Body of pancreas (tissue), 4 donors: ENCODE measurements at places on chromosomes 6 and 20.

GRCh38 chr6:138726066-138726756 is 47.4 kb upstream of the CCDC28A start:
- DNase-seq, result no peak

- DNase-seq, result no peak
These were observed 33.3 kb downstream of the EPB41L2 start for GRCh38 chr6:131029626-131030297.

- DNase-seq, result no peak
These were observed 721.1 kb downstream of the TENT5A start for GRCh38 chr6:81031416-81031815.

- no peak for DNase-seq
These were observed 10.1 kb upstream of the FKBP5 start for GRCh38 chr6:35698858-35699257.

DNA sequence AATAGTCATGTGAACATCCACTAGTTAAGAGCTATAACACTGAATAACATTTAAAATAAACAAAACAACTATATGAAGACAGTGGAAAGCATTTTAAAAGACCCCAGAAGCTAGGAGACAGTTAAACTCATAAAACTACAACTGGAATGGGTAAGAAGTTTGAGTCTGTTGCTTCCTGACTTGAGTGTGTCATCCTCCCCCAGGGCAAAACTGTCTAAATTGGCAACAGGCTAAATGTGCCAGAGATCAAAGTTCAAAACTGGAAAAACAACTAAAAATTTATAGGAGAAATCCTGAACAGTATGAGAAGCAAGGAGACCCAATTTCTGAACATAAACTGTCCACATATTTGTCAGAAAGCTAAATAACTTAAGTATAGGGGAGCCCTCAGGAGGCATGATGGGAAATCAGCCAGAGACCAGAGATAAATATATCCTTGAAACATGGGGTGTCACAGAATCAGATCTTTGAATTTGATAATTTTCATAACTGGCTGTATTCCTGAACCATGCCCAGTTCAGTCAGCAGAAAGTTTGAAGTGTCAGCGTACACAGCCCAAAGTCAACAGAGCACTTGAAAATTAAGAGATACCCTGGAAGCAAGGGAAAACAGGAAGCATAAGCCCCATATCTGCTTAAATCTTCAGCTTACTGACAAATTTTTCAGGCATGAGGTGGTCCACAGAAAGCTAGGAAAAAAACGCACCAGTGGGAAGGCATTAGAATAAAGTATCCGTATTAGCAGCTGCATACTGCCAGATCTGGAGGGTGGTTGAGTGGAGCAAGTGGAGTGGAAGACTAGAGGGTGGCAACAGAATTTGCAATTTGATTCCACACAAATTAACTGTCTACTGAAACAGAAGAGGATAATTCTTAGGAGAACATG is 516.1 kb upstream of the MAN1A1 start:
- DNase-seq, result no peak

DNA sequence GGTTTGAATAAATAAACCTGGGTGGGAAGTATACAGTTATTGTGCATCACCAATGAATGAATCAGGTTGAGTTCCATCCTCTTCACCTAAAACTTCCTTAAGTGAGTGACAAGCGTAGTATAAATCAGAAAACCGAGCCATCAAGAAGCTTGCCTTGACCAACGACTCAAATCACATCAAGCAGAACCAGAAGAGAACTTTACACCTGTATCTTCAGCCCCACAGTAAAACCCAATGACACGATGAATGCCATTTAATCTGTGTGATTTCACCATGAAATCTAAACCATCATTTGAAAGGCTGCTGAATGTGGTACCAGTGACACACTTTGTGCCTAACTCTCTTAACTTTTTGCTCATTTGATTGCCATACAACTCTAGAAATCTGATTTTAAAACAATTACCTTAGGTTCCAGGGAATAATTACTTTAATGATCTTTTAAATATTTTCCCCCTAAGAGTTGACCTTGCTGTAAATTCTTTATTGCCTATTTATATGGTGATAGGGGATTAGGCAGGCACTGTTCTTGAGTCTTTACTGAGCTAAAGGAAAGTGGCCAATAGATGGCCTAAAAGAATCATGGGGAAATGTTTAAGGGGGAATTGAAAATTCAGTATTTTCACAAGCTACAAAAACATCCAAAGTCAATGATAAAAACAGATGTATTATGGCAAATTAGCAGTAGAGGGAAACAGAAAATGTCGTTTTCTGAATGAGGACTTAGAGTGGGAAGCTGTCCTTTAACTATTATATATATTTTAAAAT is 152.0 kb upstream of the EYA4 start:
- no peak for DNase-seq
